ENCODE measurements at places on chromosomes 6 and 20. TPM values are rescaled to one million over a fixed set of nuclear protein-coding genes. Genes with fewer than 3 reads are reported as not detected.

Gene GTSF1L
- total RNA-seq = not detected

Gene CST1
- total RNA-seq = 1.9 TPM

DNA sequence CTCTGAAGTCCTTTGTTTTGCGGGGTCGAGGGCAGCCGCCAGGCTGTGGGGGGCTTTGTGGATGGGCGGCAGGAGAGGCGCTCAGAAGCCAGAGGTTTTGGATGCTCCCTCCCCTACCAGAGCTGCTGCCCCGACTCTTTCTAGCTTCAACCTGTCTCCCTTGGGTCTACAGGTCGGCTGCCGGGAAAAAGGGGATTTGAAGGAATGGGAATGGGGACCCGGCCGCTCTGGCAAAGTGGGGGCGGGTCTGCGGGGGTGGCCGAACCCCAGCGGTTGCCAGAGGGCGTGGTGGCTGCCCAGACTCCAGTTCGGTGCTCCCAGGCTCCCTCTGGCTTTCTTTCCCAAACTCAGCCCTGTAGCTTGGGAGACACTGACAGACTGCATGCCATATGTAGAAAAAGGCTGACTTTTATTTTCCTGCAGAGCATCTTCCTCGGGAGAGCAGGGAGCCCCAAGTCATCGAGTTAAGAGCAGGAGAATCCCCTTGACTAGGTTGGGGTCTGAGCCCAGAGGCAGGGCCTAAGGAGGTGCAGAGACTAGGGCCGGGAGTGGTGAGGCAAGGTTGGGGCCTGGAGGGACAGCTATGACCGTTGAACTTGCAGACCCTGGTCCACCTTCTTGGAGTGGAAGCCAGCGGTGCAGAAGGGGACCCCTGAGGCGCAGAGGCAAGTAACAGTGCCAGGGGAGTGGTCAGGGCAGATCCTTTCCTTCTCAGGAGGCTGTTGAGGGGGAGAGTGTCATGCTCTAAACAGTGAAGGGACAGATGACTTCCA lies 1.4 kb upstream of the PPP1R18 start:
- peak overlapping the region; percentile 86 for H3K4me3 ChIP-seq
- DNase-seq = peak; percentile 53
- no peak overlapping the region for H3K27ac ChIP-seq
- peaks cover 22% of the 10 kb centered on the region for H3K36me3 ChIP-seq

Gene SLC17A9
- total RNA-seq = 19.9 TPM

DNA sequence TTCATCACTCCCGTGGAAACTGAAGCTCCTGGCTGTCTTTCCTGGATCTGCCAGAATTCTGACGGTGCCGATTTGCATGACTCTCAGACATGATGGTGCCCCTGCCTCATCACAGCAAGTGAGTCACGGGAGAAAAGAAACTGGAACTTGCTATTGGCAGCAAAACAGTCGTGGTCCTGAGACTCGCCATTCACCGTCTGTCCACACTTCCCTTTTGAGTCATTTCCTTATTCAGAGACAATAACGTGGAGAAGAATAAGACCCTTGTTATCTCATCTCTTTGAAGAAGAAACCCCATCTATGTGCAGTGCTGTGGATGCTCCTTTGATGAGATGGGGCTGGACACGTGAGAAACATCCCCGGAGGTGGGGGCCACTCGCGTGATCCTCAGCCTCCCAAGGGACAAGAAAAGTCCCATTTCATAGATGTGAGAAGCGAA lies 4.2 kb downstream of the GPR31 start:
- no peaks in the 10 kb centered on the region for H3K27me3 ChIP-seq
- H3K4me3 ChIP-seq = no peak overlapping the region
- H3K4me1 ChIP-seq = peaks cover 10% of the 10 kb centered on the region
- no peaks in the 10 kb centered on the region for H3K36me3 ChIP-seq
- no peak overlapping the region for H3K27ac ChIP-seq

- H3K4me3 ChIP-seq = no peak overlapping the region
- DNase-seq = no peak
- H3K4me1 ChIP-seq = no peaks in the 10 kb centered on the region
Measured at GRCh38 chr6:1144842-1145767, 166.8 kb upstream of the FOXQ1 start.

Gene PREX1
- total RNA-seq = 5.4 TPM

Gene OSTM1
- 20.9 TPM for total RNA-seq

DNA sequence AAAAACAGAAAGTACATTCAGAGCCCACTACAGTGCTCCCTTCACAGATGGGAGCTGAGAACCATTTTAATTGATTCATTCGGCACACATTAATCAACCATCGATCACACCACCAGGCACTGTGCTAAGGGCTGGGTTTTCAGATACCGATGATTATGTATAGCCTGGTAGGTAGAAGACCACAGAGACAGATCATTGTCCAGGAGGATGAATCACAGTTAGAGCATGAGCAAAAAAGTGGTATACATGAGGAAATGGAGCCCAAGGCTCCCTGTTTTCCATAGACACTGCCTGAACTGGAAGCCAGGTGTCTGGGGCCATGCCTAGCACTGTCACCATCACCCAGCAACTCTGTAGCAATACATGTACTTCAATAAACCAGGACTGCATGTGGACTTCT lies 9.0 kb upstream of the PRDM1 start:
- no peaks in the 10 kb centered on the region for H3K36me3 ChIP-seq
- DNase-seq = no peak
- no peaks in the 10 kb centered on the region for H3K4me1 ChIP-seq
- no peaks in the 10 kb centered on the region for H3K27me3 ChIP-seq
- H3K4me3 ChIP-seq = no peak overlapping the region

DNA sequence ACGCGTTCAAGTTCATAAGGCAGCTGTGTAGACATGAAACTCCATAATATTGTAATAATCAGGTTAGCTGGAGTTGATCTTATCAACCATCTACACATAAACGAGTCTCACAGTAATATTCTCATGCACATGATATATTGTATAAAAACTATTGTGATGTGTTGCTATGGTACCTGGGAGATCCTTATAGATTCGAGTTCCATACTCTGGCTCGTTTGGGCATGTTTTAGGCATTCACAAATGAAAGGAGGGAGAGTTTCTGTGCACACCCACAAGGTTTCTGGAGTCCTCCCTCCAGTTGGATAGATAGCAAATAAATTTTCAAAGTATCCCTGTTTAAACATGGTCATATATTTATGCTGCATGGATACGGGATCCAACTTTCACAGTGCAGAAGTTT lies 567.5 kb upstream of the SLC35B3 start:
- no peaks in the 10 kb centered on the region for H3K36me3 ChIP-seq
- H3K4me1 ChIP-seq = no peaks in the 10 kb centered on the region
- H3K4me3 ChIP-seq = no peak overlapping the region

DNA sequence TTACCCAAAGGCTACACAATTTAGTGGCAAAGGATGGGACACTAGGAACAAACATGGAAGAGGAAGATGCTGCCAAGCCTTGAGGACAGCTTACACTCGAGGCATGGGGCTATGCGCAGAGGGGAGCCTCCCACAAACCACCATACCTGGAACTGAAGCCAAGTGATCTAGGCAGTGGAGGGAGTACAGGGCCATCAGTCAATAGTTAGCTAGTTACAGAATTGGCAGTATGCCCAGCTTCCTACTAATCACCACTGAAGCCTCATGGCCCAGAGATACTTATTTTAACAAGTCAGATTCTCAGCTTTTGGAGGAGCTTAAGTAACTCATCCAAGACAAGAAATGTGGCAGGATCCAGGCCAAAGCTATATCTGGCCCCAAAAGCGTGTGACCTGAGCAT lies 226.6 kb upstream of the MOCS1 start:
- no peak overlapping the region for H3K4me3 ChIP-seq
- H3K27me3 ChIP-seq = no peaks in the 10 kb centered on the region
- H3K4me1 ChIP-seq = no peaks in the 10 kb centered on the region
- no peak overlapping the region for H3K27ac ChIP-seq
- DNase-seq = no peak
- H3K36me3 ChIP-seq = no peaks in the 10 kb centered on the region

Gene PAK5
- total RNA-seq = 0.20 TPM

GRCh38 chr20:48064929-48065328 lies 279.6 kb upstream of the SULF2 start:
- no peak for DNase-seq
- no peaks in the 10 kb centered on the region for H3K27me3 ChIP-seq
- H3K4me3 ChIP-seq = no peak overlapping the region
- H3K36me3 ChIP-seq = peaks cover 2% of the 10 kb centered on the region
- no peaks in the 10 kb centered on the region for H3K4me1 ChIP-seq
- no peak overlapping the region for H3K27ac ChIP-seq

Gene BPIFB4
- not detected for total RNA-seq

Gene BCKDHB
- total RNA-seq = 26.6 TPM

DNA sequence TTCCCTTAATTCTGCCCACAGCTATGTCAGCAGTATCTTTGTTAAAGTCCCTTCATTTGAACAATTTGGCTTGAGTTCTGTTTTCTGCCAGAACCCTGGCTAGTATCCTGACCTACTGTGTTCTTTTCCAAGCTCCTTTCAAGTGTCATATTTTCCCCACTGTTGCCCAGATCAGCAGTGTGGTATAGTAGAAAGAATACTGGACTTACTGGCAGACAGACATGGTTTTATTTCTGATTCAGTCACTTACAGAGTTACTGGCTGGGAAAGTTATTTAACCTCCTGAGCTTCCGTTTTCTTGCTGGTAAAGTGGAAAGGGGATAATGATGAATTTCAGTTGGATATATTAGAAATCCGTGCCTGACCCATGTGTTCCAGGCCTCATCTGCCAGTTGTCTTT lies 39.8 kb upstream of the RAB23 start:
- H3K36me3 ChIP-seq = no peaks in the 10 kb centered on the region
- H3K4me1 ChIP-seq = no peaks in the 10 kb centered on the region
- H3K27me3 ChIP-seq = no peaks in the 10 kb centered on the region
- no peak for DNase-seq
- no peak overlapping the region for H3K4me3 ChIP-seq

DNA sequence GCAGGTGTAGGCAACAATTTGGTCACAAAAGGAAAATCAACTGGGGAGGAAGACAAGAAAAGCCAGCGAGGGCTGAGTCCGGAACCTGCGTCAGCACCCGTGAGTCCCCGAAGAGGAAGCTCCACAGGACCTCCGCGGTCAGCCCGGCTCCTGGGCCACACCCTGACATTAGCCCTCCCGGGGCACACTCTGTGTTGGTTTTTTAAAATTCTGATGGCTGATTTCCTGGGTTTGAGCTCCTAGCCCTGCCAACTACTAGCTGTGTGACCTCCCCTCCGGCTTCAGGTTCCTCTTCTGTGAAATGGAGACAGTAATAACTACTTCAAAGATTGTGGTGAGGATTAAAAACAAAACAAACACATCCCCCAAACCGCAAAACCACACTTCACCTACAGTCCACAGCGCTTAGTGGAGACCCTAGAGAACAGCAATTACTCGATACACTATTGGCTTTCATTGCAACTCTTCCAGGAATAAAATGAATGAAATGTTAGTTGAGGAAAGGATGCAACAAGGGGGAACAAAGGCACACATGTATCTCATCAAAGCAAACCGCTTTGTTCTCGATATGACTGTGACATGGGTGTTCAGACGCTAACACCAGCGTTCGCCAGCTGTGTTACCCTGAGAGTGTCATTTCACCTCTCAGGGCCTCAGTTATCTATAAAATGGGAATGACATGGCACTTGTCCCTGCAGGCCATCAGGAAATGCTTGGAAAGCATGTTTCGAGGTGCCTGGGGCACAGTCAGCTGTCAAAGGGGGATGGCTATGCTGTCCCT lies 985 bp downstream of the ZBP1 start:
- H3K4me3 ChIP-seq = no peak overlapping the region
- no peak for DNase-seq
- H3K27ac ChIP-seq = no peak overlapping the region
- H3K27me3 ChIP-seq = no peaks in the 10 kb centered on the region
- H3K36me3 ChIP-seq = no peaks in the 10 kb centered on the region
- H3K4me1 ChIP-seq = no peaks in the 10 kb centered on the region

DNA sequence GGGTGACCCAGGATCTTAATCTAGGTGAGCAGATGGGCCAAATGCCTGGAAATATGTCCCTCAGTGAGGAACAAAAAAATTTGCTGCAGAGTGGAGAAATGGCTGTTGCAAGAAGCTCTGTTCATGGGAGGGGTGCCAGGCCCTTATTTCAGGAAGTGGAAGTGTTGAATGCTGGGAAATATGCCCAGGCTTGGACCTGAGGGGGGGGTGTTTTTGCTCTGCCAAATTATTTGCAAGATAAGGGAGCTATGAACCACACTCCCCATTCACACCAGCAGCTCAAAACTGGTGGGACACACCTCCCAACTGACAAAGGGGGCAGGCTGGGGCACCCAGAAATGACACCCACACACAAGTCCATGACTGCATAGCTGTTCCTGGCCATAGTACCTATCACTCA lies 8.7 kb downstream of the CST4 start:
- no peak for DNase-seq
- no peak overlapping the region for H3K27ac ChIP-seq
- H3K4me1 ChIP-seq = no peaks in the 10 kb centered on the region
- no peaks in the 10 kb centered on the region for H3K27me3 ChIP-seq

Gene ACSS1
- total RNA-seq = 0.61 TPM

GRCh38 chr6:118562959-118563358 lies 14.9 kb downstream of the PLN start:
- DNase-seq = no peak
- no peak overlapping the region for H3K4me3 ChIP-seq
- H3K4me1 ChIP-seq = peaks cover 3% of the 10 kb centered on the region
- no peaks in the 10 kb centered on the region for H3K36me3 ChIP-seq

GRCh38 chr6:140071601-140072062 lies 697.2 kb upstream of the CITED2 start:
- no peaks in the 10 kb centered on the region for H3K36me3 ChIP-seq
- no peaks in the 10 kb centered on the region for H3K4me1 ChIP-seq
- DNase-seq = no peak
- H3K27ac ChIP-seq = no peak overlapping the region
- H3K4me3 ChIP-seq = no peak overlapping the region

DNA sequence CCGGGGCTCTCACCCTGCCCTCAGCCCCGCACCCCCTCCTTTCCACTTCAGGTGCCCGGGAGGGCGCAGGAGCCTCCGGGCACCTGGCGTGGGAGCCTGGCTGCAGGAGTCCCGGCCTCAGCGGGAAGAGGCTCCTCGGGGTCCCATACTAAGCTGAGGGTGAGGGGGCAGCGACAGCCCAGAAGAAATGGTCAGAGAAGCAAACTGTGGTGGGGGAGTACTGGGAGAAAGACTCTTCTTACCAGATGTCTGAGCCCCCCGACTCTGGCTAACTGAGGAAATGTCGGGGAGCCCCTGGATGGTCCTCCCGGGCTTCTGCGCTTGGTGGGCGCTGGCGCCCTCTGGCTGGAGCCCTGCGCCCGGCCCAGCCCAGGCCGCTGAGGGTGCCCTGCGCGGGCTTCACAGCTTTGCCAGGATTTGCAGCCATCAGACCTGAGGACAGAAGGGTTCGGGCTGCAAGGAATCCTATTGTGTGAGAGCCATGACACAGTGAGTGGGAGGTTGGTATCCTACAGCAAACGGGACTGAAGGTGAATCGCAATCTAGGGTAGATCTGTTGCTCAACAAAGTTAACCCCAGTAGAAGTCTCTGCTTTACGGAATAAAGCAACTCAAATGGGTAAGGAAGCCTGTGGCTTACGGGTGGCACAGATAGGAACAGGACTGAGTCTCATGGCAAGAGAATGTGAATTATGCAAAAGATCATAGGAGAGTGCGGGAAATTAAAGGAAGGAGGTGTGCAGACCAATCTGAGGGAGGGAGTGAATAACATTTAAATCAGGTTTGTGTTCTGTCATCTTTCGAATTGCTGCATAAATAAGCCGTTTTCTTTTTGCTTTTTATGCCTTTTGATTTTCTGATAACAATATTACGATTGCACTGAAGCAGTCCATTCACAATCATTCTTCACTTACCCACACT lies 639 bp upstream of the RCAN2 start:
- peaks cover 7% of the 10 kb centered on the region for H3K4me1 ChIP-seq
- DNase-seq = peak; percentile 71
- peaks cover 4% of the 10 kb centered on the region for H3K27me3 ChIP-seq
- H3K4me3 ChIP-seq = peak overlapping the region; percentile 58

- H3K4me1 ChIP-seq = peaks cover 11% of the 10 kb centered on the region
- H3K27ac ChIP-seq = no peak overlapping the region
- peak overlapping the region; percentile 30 for H3K4me3 ChIP-seq
Measured at GRCh38 chr20:574297-574942, 30.8 kb upstream of the CSNK2A1 start.

Data from H9 (cell line).